ENCODE measurements at places on chromosomes 11 and 22.

DNA sequence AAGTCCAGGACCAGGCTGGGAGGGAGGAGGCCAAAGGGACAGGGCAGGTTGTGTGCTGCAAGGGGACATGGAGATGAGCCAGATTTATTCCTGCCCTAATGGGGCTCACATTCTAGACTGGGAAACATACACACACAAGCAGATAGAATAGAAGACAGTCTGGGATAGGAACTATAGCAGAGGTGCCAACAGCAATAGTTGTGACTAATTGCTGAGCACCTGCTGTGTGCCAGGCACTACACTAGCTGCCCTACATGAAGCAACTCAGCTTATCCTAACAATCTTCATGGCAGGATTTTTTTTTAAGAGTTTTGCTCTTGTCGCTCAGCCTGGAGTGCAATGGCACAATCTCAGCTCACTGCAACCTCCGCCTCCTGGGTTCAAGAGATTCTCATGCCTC, 11.4 kb downstream of the MOGAT2 start:
- DNase-seq = no peak

- DNase-seq = no peak
Measured at GRCh38 chr22:35446365-35446764, 46.4 kb downstream of the MCM5 start.

GRCh38 chr11:23278121-23278520, 417.8 kb upstream of the CCDC179 start:
- no peak for DNase-seq

DNA sequence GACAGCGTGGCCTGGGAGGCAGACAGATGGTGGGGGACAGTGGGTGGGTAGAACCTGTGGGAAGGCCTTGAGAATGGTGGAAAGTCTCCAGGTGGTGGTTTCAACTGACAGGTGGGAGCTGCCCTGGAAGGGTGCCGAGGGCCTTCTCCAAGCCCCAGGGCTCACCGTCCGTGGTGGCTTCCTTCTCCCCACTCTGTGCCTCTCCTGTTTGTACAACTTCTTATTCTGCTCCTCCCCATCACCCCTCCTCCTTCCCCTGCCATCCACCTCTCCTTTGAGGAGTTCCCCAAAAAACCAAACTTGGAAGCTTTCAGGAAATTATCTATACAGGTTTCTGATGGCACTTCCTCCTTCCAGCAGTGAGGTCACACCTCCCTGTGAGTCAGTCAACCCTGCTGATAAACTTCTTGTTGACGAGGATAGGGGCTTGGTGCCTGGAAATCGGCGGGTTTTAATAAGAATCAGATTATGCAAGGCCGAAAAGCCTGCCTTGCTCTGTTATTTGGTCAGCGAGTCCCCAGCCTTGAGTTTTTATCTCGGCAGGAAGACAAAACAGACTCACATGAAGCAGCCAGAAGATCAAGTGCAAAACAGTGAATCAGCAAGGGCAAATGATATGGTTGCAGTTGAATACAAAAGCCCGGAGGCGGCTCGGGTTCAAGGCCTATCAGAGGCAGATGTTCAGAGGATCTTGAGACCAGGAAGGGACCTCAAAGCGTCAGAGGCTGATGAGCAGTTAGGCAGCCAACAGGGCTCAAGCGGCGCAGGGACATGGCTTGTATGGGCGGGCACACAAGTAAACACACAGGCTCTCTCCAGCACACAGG, 9.5 kb upstream of the ST3GAL4 start:
- DNase-seq = no peak

DNA sequence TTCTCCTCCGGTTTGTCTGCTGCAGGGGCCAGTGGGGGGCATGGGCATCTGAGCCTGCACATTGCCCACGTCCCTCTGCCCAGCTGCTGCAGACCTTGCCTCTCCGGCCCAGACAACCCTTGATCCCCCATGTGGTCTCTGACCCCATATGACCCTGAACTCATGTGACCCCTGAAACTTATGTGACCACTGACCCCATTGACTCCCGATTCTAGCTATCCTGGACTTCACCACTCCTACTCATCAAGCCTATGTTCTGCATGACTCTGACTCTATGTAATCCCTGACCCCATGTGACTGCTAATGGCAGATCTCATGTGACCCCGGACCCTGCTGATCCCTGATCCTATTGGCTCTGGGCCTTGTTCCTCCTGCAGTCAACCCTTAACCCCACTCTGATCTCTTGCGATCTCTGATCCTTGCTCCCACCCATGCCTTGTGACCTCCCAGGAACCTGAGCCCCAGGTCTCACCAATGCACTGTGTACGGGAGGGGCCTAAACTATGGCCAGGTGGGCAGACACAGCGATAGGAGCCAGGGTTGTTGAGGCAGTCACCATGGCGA, 5.7 kb downstream of the LTBP3 start:
- DNase-seq = no peak

GRCh38 chr11:68043349-68044144, 4.7 kb downstream of the TCIRG1 start:
- no peak for DNase-seq

DNA sequence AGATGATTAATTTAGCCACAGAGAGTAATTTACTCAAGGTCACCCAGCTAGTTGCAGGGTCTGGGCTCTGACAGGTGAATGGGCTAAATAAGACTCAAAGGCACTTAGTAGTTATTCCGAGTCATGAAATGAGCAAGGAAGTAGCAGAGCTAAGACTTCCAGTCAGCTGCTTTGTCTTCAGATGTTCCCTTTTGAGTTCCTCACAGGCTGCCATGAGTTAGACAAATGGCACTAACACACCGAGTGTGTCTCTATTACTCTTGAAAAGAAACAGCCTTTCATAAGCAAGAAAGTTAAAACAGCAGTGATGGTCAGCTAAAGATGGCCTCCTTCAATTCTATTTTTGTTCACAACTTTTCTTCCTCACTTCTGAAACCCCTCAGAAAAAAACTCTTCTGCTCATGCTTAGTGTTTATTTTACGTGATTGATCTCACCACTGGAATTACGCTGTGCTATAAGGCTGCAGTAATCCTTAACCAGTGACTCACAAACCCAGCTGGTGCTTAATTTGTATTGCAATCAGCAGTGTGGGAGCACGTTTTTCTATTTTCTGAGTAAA, 389.1 kb downstream of the AASDHPPT start:
- no peak for DNase-seq

GRCh38 chr11:96798445-96798844, 408.6 kb downstream of the JRKL start:
- no peak for DNase-seq

- no peak for DNase-seq
Measured at GRCh38 chr11:116773203-116774097, 663 bp upstream of the BUD13 start.

DNA sequence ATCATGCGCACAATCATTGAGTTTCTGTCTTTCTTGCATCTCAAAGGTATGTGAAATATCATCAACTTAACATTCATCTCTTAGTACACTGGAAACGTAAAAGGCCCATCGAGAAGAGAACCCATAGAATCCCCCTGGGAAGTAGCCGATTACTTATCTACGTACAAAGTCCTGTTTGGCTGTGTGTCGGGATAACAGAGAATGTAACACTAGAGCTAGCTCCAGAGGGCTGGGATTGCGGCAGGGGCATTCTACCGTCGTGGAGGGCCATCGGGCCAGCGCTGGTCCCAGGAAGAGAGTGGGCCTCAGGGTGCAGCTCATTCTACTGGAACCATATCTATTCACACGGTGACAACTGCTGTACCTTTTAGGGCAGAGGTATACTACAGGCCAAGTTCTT, 4.5 kb downstream of the GAL start:
- DNase-seq = no peak

GRCh38 chr11:95835351-95835750, 45.1 kb downstream of the CEP57 start:
- DNase-seq = no peak

DNA sequence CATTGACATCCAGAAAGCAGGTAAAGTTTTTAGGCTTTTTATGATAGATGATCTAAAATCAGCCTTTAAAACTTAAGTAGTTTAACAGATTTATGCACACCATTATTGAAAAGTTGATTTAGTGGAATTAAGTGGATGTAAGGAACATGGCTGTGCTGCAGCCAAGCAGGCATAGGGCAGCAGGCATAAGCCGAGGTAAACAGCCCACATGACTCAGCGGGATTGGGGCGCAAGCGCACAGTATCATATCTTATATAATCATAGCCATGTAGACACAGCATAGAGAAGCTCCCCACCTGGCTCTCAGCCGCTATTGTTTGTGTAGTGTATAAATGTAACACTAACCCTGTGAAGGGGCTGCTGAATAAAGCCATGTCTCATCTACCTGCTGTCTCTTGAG, 157.5 kb downstream of the WNT11 start:
- DNase-seq = peak; percentile 1

- DNase-seq = no peak
Measured at GRCh38 chr11:68658661-68659060, 25.7 kb upstream of the GAL start.

GRCh38 chr11:34182921-34183685, 77.7 kb downstream of the NAT10 start:
- DNase-seq = no peak

- DNase-seq = no peak
Measured at GRCh38 chr11:111137846-111138245, 107.7 kb upstream of the POU2AF2 start.

DNA sequence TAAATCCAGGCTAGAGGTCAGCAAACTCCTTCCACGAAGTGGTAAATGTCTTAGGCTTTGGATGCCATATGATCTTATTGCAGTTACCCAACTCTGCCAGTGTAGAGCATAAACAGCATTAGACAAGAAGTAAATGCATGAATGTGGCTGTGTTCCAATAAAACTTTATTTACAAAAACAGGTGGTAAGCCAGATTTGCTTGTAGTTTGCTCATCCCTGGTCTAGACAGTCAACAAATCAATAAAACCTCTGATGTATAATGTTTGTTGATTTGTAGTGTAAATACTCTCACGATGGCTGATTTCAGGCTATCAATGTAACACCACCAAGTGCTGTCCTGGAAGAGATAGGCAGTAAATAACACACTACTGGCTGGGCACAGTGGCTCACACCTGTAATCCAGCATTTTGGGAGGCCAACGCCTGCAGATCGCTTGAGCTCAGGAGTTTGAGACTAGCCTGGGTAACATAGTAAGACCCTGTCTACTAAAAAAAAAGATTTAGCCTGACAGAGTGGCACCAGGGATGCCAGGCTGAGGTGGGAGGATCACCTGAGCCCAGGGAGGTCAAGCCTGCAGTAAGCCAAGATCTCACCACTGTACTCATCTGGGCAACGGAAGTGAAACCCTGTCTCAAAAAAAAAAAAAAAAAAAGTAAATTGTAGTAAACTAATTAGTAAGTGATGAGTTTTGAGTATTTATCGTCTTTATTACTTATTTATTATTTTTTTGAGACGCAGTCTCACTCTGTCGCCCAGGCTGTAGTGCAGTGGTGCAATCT, 6.9 kb upstream of the CATSPER1 start:
- no peak for DNase-seq

GRCh38 chr11:46237248-46238077, 40.0 kb upstream of the CREB3L1 start:
- DNase-seq = peak; percentile 54

GRCh38 chr11:126210871-126211235, 597 bp downstream of the RPUSD4 start:
- DNase-seq = no peak

DNA sequence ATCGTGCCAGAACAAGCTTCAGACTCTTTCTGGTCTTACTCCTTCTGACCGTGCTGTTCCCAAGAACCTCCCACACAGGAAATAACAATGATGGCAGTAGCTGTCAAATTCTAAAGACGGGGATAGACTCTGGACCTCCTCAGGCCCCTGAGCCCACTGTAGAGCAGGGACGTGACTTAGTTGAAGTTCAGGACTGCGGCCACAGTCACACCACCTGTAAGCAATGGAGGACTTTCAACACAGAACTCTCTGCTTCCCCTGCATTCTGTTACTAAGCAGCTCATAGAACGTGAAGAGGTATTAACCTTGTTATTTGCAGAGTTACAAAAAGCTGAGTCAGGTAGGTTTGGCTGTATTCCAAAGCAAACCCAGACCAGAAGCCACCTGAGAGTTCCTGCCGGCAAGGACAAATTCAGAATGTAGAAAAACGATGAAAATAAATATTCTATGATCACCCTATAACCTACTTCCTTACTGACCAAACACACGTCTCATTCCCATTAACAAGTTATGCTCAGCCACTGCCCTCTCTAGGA, 12.7 kb downstream of the TMEM45B start:
- DNase-seq = no peak

DNA sequence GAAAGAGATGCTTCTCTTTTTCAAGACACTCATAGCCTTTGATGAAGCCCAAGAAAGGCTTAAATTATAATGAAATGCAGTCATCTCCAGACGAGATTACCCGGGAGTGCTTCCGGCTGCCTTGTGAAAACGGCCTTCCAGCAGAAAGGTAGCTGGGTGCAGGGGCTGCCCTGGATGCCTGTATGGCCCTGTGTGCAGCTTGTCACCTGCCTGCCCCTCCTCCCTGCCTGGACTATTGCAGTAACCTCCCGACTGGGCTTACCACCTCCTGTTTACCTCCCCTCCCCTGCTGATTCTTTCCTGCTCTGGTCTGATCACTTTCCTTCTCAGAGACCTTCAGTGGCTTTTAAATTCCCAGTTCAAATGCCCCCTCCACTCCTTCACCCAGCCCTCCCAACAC, 126.4 kb upstream of the SYT13 start:
- DNase-seq = no peak

GRCh38 chr22:33962409-33962808, 42.1 kb upstream of the LARGE1 start:
- no peak for DNase-seq

GRCh38 chr22:37088750-37089408, 20.6 kb downstream of the TMPRSS6 start:
- DNase-seq = no peak

GRCh38 chr11:65588199-65589054, 7.2 kb downstream of the KCNK7 start:
- DNase-seq = peak; percentile 73

- DNase-seq = no peak
Measured at GRCh38 chr11:2963112-2963754, 28.9 kb downstream of the NAP1L4 start.

DNA sequence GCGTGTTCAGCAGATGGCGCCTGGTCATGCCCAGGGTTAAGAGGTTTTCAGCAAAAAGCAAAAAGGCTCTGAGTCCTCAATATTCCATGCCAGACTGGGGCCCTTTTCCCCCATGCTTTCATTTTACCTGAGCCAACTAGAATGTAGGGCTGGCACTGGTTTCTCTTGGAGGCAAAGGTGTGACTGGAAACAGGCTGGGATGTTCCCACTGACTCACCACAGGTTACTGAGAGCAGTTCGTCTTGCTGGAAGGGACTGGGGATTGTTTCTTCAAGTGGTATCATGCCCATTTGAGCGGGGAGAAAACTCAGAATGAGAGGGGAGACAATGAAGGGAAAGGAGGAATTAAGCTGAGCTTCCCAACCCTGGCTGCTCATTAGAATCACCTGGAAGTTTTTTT, 243.9 kb downstream of the TENM4 start:
- no peak for DNase-seq

- no peak for DNase-seq
Measured at GRCh38 chr11:111299101-111300026, 1.0 kb downstream of the POU2AF3 start.

DNA sequence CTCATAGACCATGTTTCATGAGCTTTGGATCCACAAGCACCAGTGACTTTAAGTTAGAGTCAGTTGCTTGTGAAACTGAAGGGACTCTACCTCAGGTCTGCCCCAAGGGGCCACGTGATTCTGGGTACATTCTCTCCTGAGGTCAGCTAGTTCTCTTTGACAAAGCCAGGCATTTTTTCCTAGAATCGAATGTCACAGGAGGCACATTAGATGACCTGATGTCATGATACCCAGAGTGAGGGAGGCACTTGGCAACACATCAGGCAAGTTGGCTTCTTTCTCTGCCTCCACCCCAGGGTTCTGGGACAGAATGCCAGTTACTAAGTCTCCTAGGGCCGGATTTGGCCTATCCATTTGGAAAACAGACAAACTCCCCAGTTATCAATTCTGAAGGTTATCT, 93.0 kb downstream of the APIP start:
- no peak for DNase-seq

All from stimulated activated CD4-positive, alpha-beta T cell treated with anti-CD3 and anti-CD28 coated beads, Interleukin-12 subunit alpha, Interleukin-12 subunit beta, amount 100 ng/mL, for 48 hours (primary cell).